ENCODE measurements at places on chromosomes 6 and 20. TPM values are rescaled to one million over a fixed set of nuclear protein-coding genes. Genes with fewer than 3 reads are reported as not detected.

DNA sequence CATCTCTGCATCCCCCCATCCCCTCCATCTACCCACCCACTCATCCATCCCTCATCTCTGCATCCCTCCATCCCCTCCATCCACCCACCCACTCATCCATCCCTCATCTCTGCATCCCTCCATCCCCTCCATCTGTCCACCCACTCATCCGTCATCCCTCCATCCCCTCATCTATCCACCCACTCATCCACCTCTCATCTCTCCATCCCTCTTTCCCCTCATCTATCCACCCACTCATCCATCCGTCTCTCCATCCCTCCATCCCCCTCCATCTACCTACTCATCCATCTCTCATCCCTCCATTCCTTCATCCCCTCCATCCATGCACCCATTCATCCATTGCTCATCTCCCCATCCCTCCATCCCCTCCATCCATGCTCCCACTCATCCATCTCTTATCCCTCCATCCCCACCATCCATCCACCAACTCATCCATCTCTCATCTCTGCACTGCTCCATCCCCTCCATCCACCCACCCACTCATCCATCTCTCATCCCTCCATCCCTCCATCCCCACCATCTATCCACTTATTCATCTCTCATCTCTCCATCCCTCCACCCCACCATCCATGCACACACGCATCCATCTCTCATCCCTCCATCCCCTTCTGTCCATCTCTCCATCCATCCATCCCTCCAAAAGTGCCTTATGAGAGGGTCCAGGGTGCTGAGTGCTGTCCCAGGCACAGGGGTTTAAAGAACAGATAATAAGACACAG is 51.4 kb downstream of the WDR27 start:
- no peak for DNase-seq

DNA sequence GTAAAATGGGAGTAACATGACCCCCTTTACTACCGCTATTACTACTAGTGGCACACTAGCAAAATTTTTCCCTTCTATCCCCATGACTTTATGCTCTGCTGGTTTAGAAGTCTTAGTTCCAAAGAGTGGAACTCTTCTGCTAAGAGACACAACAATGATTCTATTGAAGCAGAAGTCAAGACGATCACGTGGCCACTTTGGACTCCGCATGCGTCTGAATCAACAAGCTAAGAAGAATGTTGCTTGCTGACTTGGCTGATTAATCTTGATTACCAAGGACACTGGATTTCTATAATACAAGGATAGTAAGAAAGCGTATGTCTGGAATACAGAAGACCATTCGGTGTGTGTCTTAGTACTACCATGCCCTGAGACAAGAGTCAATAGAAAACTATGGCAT is 244.7 kb upstream of the BTBD3 start:
- no peak for DNase-seq

The C6orf141 gene
- 3.9 TPM for total RNA-seq

The MAP7 gene
- 5.2 TPM for total RNA-seq

DNA sequence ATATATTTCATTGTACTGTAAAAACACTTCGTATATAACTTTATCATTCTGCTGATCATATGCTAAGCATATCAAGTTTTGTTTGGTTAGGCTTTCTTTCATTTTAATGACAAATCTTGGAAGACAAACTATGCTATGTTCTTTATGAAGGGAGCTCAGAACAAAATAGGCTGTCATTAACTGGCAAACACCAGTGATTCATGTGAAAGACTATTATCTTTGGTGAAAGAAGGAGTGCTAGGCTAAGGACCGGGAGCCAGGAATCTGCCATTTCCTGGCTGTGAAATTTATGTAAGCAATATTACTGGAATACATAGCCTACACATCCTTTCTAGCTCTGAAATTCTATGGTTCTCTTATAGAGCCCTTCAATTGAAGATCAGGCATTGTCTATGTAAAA is 136.2 kb upstream of the CCN2 start:
- DNase-seq: no peak

The IL17F gene
- not detected for total RNA-seq

Data from mesenteric fat pad (tissue), 1 donor.